Activated naive CD4-positive, alpha-beta T cell treated with anti-CD3 and anti-CD28 coated beads for 36 hours (primary cell): ENCODE measurements at places on chromosomes 1 and 21. TPM values are rescaled to one million over a fixed set of nuclear protein-coding genes. Genes with fewer than 3 reads are reported as not detected.

GRCh38 chr21:35024513-35024912 lies 24.6 kb downstream of the RUNX1 start:
- H3K4me3 ChIP-seq = no peak overlapping the region
- H3K36me3 ChIP-seq = peaks cover 5% of the 10 kb centered on the region
- H3K27ac ChIP-seq = peak overlapping the region; percentile 95
- H3K4me1 ChIP-seq = peaks cover 85% of the 10 kb centered on the region
- H3K27me3 ChIP-seq = no peaks in the 10 kb centered on the region
- no peak for DNase-seq

Gene MXRA8
- 0.57 TPM for total RNA-seq

DNA sequence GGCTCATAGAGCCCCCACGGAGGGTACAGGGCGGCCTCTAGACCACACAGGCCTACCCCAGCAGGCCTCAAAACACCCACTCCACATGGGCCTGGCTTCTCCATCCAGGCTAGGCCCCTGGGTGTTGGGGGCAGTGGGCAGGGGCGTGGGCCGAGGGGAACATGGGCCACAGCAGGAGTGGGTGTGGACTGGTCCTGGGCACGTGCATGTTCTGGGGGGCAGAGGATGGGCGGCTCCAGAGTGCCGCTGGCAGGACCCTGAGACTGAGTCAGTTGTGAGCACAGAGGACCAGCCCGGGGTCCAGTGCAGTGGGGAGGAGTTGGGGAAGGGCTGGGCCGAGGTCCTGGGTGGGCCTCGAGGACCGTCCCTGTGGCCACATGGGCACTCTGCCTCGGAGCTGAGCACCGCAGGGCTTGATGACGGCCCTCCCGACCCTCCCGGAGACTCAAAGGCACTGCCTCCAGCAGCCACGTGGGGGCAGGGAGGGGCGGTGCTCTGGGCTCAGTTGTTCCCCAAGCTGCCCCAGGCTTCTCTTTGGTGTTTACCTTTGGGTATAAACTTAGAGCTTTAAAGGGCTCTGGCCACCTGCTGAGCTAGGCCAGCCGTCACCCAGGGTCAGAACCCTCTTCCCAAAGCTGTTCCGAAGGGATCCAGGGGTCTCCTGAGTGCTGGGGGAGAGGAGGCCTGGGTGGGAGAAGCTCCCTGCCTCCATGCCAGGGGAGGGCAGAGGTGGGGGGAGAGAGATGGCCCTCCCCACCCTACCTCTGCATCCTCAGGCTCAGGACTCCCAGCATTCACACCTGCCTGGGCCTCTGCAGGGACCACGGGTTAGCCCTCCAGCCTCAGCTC lies 79.9 kb downstream of the MORN1 start:
- H3K36me3 ChIP-seq = peaks cover 16% of the 10 kb centered on the region
- no peaks in the 10 kb centered on the region for H3K27me3 ChIP-seq
- H3K4me3 ChIP-seq = no peak overlapping the region
- no peak overlapping the region for H3K27ac ChIP-seq
- peak; percentile 58 for DNase-seq

DNA sequence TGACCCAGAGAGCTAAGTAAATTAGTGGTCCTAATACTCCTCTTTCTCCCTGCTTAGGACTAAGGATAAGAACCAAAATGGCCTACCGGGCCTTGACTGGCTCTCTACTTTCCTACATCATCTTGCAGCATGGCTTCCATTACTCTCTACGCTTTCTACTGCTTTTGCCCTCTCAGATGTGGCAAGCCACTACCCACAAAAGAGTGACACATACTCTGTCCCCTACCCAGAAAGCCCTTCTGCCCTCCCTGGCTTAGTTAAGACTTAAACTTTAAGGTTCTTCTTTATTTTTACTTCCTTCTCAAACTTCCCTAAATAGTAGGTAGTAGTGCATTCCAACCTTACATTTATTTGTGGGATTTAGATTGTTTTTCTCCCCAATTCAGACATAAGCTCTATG lies 228.1 kb downstream of the TPR start:
- H3K4me3 ChIP-seq = no peak overlapping the region
- no peaks in the 10 kb centered on the region for H3K4me1 ChIP-seq
- no peak overlapping the region for H3K27ac ChIP-seq
- no peaks in the 10 kb centered on the region for H3K36me3 ChIP-seq

DNA sequence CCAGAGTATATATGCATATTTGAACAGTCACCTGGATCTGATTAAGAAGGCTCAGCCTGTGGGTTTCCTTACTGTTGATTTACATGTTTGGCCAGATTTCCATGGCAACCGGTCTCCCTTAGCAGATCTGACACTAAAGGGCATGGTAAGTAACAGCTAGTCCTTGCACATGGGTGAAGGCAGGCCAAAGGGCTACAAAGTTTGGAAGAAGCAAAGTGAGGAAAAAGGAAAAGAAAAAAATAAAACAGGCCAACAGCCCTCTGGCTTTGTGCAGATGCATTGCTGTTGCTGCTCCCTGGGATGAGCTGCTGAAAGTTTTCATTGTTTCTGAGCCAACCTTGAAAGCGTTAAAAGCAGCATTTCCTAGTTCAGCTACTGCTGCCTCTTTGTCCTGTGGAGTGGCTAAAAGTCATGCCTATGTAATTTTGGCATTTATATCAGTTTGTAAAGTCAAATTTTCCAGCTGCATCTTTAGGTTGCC lies 176.5 kb upstream of the HOOK1 start:
- no peaks in the 10 kb centered on the region for H3K36me3 ChIP-seq
- H3K4me1 ChIP-seq = no peaks in the 10 kb centered on the region
- no peak overlapping the region for H3K27ac ChIP-seq
- H3K4me3 ChIP-seq = no peak overlapping the region

GRCh38 chr1:186178426-186179043 lies 196.5 kb downstream of the TPR start:
- H3K36me3 ChIP-seq = no peaks in the 10 kb centered on the region
- H3K4me3 ChIP-seq = no peak overlapping the region
- H3K27ac ChIP-seq = no peak overlapping the region
- H3K4me1 ChIP-seq = peaks cover under 1% of the 10 kb centered on the region

- no peaks in the 10 kb centered on the region for H3K4me1 ChIP-seq
- H3K36me3 ChIP-seq = peaks cover 1% of the 10 kb centered on the region
- H3K27ac ChIP-seq = no peak overlapping the region
- H3K4me3 ChIP-seq = no peak overlapping the region
Observed at GRCh38 chr1:7733276-7733675, 37.8 kb upstream of the VAMP3 start.

- peaks cover 51% of the 10 kb centered on the region for H3K36me3 ChIP-seq
- no peaks in the 10 kb centered on the region for H3K4me1 ChIP-seq
- no peak overlapping the region for H3K27ac ChIP-seq
- no peaks in the 10 kb centered on the region for H3K27me3 ChIP-seq
- no peak for DNase-seq
- no peak overlapping the region for H3K4me3 ChIP-seq
Observed at GRCh38 chr1:19101244-19101643, 108.8 kb downstream of the UBR4 start.

- H3K4me3 ChIP-seq = no peak overlapping the region
- H3K4me1 ChIP-seq = no peaks in the 10 kb centered on the region
- no peaks in the 10 kb centered on the region for H3K36me3 ChIP-seq
- no peak for DNase-seq
- peaks cover 6% of the 10 kb centered on the region for H3K27me3 ChIP-seq
Observed at GRCh38 chr1:213397638-213398037, 346.6 kb downstream of the RPS6KC1 start.

Gene TFF3
- not detected for total RNA-seq

- H3K27me3 ChIP-seq = peaks cover 5% of the 10 kb centered on the region
- no peaks in the 10 kb centered on the region for H3K36me3 ChIP-seq
- DNase-seq = no peak
- no peaks in the 10 kb centered on the region for H3K4me1 ChIP-seq
- H3K4me3 ChIP-seq = no peak overlapping the region
Observed at GRCh38 chr1:95321531-95321930, 87.5 kb downstream of the RWDD3 start.

GRCh38 chr1:45400049-45400448 lies 59.8 kb upstream of the MUTYH start:
- H3K27ac ChIP-seq = no peak overlapping the region
- no peaks in the 10 kb centered on the region for H3K36me3 ChIP-seq
- H3K4me1 ChIP-seq = peaks cover under 1% of the 10 kb centered on the region
- no peaks in the 10 kb centered on the region for H3K27me3 ChIP-seq

DNA sequence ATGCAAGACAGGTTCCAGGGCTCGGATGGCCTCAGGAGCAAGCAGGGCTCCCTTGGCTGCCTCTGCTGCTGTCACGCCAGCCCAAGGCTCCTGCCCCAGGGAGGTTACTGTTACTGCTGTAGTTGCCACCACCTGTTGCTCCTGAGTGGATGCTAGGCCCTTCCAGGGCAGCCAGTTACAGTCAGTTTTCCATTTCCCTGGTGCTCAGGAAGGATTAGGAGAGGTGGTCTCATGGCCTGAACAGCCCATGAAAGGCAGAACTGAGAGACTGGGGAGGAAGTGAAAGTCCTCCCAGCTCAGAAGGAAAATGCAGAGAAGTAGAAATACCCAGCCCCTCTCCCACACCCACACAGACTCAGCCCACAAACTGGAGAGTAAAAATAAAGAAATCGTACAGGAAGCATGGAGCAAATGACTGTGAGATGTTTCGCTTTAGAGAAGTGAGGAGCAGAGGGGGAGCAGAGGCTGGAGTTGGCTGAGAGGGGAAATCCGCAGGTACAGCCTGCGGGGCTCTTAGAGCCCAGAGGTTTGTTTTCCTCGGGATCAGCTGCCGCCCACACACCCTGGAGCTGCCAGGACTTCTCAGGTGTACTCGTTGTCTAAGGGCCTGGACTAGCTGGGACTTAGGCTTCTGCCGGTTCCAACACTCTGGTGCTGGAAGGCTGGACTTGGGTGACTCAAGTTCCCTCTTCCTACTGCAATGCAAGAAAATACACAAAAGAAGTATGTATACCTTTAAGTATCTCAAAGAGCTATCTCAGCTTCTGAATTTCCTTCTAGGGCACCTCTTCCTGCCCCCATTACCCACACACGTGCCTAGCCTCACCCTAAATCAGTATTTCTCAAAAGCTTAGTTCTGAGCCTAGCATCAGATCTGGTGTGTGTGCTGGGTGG lies 2.3 kb downstream of the IL6R start:
- peak overlapping the region; percentile 94 for H3K4me3 ChIP-seq
- H3K36me3 ChIP-seq = peaks cover 4% of the 10 kb centered on the region
- H3K27ac ChIP-seq = peak overlapping the region; percentile 96
- peaks cover 82% of the 10 kb centered on the region for H3K4me1 ChIP-seq
- peak; percentile 78 for DNase-seq
- no peaks in the 10 kb centered on the region for H3K27me3 ChIP-seq

DNA sequence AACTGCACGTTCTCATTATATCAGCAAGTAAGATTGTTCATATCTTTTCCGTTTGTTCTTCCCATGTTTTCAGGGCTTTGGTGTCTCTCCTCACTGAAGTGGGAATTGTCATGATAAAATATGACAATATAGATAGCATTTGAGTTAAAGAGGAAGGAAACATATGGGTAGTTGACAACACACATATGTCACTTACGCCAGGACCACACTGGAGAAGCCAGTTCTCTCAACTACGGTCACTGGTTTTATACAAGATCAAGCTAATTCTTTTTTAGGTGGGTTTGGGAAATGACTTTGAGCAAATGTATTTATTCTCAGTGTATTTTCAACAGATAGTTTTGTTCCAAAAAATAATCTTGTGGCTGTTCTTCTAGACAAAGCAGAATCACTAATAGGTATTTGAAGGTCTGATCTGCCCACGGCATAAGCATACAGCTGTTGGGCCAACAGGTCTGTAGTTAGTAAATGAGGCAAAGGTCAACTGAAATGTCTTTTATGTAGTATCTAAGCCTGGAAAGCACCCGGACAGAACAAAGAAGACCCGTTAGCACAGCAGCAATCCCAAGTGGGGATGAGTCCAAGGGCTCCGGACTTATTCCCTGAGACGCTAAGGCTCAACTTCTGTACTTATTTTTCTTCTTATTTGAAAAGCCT lies 433.6 kb upstream of the ZP4 start:
- DNase-seq = no peak
- no peak overlapping the region for H3K4me3 ChIP-seq
- H3K36me3 ChIP-seq = no peaks in the 10 kb centered on the region
- H3K4me1 ChIP-seq = no peaks in the 10 kb centered on the region

Gene LRRN2
- not detected for total RNA-seq

Gene KRTAP19-2
- not detected for total RNA-seq

GRCh38 chr1:174157157-174157806 lies 2.0 kb upstream of the RABGAP1L start:
- H3K27me3 ChIP-seq = no peaks in the 10 kb centered on the region
- peak overlapping the region; percentile 36 for H3K27ac ChIP-seq
- peak; percentile 81 for DNase-seq

DNA sequence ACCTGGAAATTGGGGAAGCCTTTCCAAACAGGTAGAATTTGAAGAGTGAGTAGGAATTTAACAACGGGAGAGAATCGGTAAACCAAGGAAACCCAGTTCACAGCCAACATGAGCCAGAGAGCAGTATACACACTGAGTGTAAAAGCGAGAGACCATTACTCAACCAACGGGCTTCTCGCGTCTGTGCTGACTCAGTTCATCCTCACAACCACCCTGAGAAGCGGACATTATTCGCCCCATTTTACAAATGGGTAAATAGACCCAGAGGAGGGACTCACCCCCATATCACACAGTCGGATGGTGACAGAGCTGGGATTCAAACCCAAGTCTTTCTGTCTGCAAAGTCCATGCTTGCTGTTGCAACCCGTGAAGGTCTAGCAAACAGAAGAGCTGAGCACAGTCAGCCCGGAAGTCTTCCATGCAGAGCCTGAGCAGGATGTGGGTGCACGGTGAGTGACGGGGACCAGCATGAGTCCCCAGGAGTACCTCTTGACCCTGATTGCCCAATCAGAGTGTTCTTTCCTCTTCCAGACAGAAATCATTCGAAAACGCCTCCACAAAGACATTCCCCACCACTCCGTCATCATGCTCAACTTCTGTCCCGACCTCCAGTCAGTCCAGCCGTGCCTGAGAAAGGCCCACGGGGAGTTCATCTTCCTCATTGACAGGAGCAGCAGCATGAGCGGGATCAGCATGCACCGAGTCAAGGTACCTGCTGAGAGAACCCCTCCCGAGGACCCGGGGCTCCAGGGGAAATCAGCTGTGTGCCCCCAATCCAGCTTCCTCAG lies 32.3 kb downstream of the VWA5B1 start:
- peak overlapping the region; percentile 23 for H3K4me3 ChIP-seq
- H3K27ac ChIP-seq = peak overlapping the region; percentile 73
- peaks cover 6% of the 10 kb centered on the region for H3K27me3 ChIP-seq

DNA sequence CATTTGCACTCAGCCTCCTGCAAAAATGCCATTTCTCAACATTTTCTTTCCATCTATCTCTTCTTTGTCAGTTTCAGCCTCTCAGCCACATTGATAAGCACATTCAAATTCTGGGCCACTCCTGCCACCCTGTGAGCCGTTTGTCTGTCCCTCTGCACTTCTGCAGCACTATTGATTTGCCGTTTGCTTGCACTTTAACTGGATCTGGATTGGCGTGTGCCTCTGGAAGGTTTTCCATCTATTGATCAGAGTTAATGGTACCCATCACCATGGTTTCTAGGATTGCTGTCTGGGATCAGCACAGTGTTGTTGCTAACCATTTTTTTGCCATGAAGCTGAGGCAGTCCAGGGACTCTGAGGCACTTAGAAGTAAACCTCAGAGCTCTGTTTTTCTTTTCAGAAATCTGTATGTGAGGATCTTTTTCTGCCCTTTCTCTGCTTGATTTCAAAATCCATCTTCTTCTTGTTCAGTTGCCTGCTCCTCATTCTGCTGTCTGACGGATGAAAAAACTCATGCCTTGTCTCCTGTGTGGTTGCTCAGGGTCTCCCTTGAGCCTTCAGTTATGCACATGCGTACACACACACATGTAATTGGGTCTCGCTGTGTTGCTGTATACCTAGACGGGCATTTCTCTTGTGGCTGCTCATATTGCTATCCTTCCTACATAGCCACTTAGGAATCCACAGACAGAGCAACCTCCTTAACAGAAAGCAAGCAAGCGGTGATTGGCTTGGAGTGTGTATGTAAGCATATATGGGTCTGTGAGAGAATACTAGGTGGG lies 67.9 kb downstream of the NOS1AP start:
- no peak for DNase-seq
- H3K4me1 ChIP-seq = no peaks in the 10 kb centered on the region
- no peak overlapping the region for H3K27ac ChIP-seq
- H3K36me3 ChIP-seq = no peaks in the 10 kb centered on the region

GRCh38 chr1:77279929-77280328 lies 1.9 kb upstream of the AK5 start:
- H3K27ac ChIP-seq = no peak overlapping the region
- H3K4me3 ChIP-seq = no peak overlapping the region
